ENCODE measurements at places on chromosomes 12 and 14. TPM values are rescaled to one million over a fixed set of nuclear protein-coding genes. Genes with fewer than 3 reads are reported as not detected.

GRCh38 chr12:60279221-60279620, 683.4 kb downstream of the SLC16A7 start:
- no peaks in the 10 kb centered on the region for H3K27me3 ChIP-seq
- H3K4me3 ChIP-seq, result no peak overlapping the region
- no peaks in the 10 kb centered on the region for H3K36me3 ChIP-seq

DNA sequence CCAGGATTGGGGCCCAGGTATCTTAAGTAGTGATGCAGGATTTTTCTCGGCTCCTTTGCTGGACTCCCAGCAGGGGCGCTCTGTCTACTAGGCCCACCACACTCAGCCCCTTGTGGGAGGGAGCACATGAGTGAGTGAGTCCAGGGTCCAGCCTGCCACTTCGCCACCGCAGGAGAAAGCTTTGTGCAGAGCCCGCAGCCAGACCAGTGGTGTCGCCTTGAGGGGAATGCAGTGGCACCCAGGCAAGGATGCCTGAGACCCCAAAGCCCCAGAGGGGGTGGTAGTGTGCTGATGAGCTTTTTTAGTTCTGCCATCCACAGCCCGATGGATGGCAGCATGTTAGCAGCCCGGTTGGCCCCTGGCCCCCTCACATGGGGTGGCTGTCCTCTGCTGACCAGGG, 5.4 kb upstream of the MRPS35 start:
- peaks cover 2% of the 10 kb centered on the region for H3K36me3 ChIP-seq
- no peak for DNase-seq
- H3K27ac ChIP-seq, result no peak overlapping the region

DNA sequence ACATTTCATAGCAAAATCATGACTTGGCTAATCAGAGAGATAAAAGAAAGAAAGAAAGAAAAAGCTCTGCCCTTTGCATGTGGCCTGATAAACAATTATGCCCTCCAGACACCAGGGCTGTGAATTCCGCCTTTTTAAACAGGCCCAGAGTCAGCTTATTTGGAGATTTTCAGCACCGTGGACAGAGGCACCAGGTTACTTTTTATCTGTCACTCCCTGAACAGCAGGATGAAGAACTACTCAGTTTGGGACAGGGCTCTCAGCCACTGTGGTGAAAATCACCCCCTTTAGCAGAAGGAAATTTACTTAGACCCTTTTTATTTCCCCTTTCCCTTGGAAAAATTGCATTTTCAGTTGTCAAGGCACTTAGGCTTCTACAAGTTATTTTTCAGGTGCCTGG, 359.9 kb downstream of the NRXN3 start:
- H3K4me1 ChIP-seq, result no peaks in the 10 kb centered on the region
- H3K27ac ChIP-seq, result no peak overlapping the region
- no peak overlapping the region for H3K4me3 ChIP-seq
- H3K36me3 ChIP-seq, result no peaks in the 10 kb centered on the region

DNA sequence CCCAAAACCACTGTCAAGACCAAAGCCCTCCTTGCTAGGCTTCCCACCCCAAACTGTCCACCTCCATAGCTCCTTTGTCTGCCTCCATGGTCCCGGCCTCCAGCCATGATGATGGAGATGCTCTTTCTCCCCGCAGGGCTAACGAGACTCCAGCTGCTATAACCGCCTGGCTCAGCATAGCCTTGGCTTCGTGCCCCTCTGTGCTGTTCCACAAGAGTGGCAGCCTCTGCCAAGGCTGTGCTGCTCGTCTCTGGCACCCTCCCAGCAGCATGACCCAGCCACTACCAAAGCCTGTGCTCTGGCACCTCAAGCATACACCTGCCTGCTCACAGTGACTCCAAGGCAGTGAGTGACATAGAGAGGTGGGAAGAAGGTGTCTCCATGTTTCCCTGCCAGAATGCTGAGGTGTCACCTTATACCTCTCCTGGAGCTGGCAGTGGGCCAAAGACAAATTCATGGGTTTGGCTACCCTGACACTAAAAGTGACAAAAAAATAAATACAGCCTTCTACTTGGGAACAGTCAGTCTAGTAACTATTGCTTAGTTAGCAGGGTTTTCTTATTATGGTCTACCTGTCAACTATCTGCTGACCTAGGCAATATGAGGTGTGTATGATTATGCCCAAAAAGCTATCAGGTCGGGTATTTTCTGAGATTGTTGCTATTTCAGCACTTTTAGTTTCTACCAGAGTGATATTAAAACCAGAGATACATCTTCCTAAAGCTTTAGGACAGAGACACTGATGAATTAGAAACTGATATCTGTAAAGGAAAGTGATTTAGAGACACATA, 16.1 kb upstream of the KRT73 start:
- peak overlapping the region; percentile 78 for H3K27ac ChIP-seq
- H3K36me3 ChIP-seq, result no peaks in the 10 kb centered on the region
- DNase-seq, result peak; percentile 3
- H3K27me3 ChIP-seq, result peaks cover 4% of the 10 kb centered on the region
- no peak overlapping the region for H3K4me3 ChIP-seq
- peaks cover 63% of the 10 kb centered on the region for H3K4me1 ChIP-seq

- DNase-seq, result no peak
- peaks cover 91% of the 10 kb centered on the region for H3K4me1 ChIP-seq
- H3K27ac ChIP-seq, result peak overlapping the region; percentile 76
- H3K27me3 ChIP-seq, result no peaks in the 10 kb centered on the region
- peak overlapping the region; percentile 49 for H3K4me3 ChIP-seq
These were observed 54.7 kb downstream of the BCL11B start for GRCh38 chr14:99217066-99217955.

- H3K4me3 ChIP-seq, result no peak overlapping the region
- no peaks in the 10 kb centered on the region for H3K4me1 ChIP-seq
- H3K27me3 ChIP-seq, result peaks cover 10% of the 10 kb centered on the region
- DNase-seq, result no peak
- H3K36me3 ChIP-seq, result no peaks in the 10 kb centered on the region
These were observed 132.4 kb upstream of the GZMB start for GRCh38 chr14:24766434-24766833.

DNA sequence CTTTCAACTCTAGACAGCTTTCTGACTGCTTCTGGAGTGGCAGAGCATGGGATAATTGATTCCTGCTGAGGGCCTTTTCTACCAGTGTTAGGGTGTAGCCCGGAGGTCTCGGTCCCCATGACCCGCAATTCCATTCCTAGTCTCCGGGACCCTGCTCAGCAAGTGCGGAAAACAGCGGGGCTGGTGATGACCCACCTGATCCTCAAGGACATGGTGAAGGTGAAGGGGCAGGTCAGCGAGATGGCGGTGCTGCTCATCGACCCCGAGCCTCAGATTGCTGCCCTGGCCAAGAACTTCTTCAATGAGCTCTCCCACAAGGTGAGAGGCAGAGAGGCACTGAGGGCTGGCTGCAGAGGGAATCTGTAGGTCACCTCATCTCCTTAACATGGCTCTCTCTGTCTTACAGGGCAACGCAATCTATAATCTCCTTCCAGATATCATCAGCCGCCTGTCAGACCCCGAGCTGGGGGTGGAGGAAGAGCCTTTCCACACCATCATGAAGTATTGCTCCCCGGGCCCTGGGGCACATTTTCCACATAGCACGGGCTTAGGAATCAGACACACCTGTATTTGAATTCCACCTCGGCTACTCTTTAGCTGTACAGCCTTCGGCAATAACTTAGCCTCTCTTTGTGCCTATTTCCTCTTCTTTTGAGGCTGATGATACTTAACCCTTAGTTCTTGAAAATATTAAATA, 5.6 kb upstream of the GAPDH start:
- peaks cover 21% of the 10 kb centered on the region for H3K4me1 ChIP-seq
- no peak for DNase-seq
- H3K36me3 ChIP-seq, result peaks cover 77% of the 10 kb centered on the region
- no peak overlapping the region for H3K27ac ChIP-seq
- no peak overlapping the region for H3K4me3 ChIP-seq

RHOJ gene
- not detected for total RNA-seq

GRCh38 chr12:39277416-39277815, 165.5 kb downstream of the KIF21A start:
- H3K27ac ChIP-seq, result no peak overlapping the region
- peaks cover 3% of the 10 kb centered on the region for H3K4me1 ChIP-seq
- H3K27me3 ChIP-seq, result peaks cover 6% of the 10 kb centered on the region
- DNase-seq, result no peak

DNA sequence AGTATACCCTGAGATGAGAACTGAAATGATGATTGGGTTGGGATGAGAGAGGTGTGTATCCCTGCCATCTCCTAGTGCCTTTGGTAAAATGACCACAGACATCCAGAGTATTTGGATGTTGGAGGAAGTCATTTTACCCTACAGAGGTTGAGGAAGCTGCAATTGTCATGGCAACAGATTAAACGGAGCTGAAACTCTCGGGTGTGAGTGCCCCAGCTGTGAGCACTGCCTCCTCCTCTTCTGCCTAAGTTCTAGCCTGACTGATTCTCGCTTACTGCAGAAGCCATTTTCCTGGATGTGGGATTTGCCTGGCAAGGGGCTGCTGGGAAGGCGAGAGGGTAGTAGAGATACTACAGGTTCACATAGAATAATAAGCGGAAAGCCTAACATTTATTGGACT, 10.3 kb upstream of the PPP4R4 start:
- no peak overlapping the region for H3K4me3 ChIP-seq
- H3K27ac ChIP-seq, result no peak overlapping the region
- DNase-seq, result no peak
- H3K4me1 ChIP-seq, result peaks cover 54% of the 10 kb centered on the region

BLOC1S1 gene
- total RNA-seq, result 164 TPM

GRCh38 chr12:97752129-97752528, 289.5 kb downstream of the RMST start:
- H3K27me3 ChIP-seq, result no peaks in the 10 kb centered on the region
- no peaks in the 10 kb centered on the region for H3K36me3 ChIP-seq

DNA sequence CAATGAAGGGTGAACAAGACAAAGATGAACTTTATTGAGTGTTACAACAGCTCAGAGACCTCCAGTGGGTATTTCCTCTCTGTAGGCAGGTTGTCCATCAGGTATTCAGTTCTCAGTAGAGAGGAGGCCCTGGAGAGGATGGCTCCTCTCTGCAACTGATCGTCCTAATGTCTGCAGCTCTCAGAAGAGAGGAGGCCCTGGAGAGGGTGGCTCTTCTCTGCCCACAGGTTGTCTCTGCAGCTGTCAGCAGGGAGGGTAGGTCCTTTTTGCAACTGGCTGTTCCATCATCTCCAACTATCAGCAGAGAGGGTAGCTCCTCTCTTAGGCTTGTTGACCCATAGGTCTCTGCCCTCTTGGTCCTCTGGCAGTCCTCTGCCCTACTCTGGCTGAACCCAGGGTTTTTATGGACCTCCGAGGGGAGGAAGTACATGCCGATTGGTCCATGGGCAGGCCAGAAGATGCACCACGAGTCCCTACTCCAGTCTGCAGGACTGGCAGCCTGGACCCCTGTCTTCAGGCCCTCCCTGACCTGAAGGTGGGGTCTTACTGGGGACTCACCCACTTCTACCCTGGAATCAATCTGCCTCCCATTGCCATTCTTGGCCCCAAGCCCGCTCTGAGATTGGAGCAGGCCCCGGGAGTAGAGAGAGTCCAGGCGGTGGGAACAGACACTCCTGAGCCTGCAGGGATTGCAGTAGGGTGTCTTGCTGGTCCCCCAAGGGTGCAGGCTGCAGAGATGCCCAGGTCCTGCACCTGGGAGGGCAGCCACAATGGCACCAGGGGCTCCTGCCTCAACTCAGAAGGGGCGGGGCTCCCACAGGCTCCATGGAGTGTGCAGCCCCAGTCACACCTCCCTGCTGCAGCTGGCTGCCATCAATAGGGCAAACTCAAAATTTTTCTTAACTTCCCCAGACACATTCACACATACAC, 2.3 kb downstream of the TMEM116 start:
- peak overlapping the region; percentile 93 for H3K4me3 ChIP-seq
- H3K4me1 ChIP-seq, result peaks cover 49% of the 10 kb centered on the region
- H3K36me3 ChIP-seq, result peaks cover 41% of the 10 kb centered on the region
- H3K27me3 ChIP-seq, result no peaks in the 10 kb centered on the region

DNA sequence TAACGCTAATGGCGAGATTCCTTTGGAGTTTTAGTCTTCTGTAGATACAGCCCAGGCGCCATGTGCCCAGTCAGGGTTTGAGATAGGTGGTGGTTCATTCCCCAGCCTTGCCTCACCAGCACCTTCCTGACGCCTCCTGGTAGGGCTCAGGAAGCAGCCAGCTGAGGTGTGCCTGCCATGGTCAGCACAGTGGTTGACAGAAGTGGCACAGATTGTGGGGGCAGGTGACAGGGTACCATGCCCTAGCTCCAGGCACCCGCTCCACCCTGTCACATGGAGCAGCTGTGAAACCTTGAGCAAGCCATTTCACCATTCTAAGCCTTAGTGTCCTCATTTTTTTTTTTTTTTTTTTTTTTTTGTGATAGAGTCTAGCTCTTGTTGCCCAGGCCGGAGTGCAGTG, 45.6 kb downstream of the EVL start:
- H3K4me1 ChIP-seq, result peaks cover 60% of the 10 kb centered on the region
- H3K27me3 ChIP-seq, result no peaks in the 10 kb centered on the region
- H3K27ac ChIP-seq, result no peak overlapping the region
- peaks cover 82% of the 10 kb centered on the region for H3K36me3 ChIP-seq
- H3K4me3 ChIP-seq, result no peak overlapping the region
- no peak for DNase-seq

DNA sequence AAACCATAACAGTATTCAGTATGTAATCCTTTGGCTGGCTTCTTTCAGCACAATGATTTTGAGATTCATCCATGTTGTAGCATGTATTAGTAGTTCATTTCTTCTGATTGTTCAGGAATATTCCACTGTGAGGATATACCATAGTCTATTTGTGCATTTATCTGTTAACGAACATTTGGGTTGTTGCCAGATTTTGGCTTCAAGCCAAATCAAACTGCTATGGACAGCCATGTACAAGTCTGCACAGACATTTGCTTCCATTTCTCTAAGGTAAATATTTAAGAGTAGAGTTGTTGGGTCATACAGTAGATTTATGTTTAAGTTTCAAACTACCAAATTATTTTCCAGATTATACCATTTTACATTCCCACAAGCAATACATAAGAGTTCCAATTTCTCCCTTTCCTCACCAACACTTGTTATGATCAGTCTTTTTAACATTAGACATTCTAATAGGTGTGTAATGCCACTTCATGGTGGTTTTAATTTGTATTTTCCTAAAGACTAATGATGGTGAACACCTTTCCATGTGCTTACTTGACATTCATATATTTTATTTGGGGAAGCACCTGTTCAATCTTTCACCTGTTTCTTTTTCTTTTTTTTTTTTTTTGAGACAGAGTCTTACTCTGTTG, 56.6 kb downstream of the ZFYVE21 start:
- H3K36me3 ChIP-seq, result peaks cover 6% of the 10 kb centered on the region
- no peaks in the 10 kb centered on the region for H3K27me3 ChIP-seq
- no peaks in the 10 kb centered on the region for H3K4me1 ChIP-seq
- DNase-seq, result no peak

- no peak overlapping the region for H3K27ac ChIP-seq
- no peaks in the 10 kb centered on the region for H3K36me3 ChIP-seq
- no peaks in the 10 kb centered on the region for H3K4me1 ChIP-seq
- H3K4me3 ChIP-seq, result no peak overlapping the region
- H3K27me3 ChIP-seq, result peaks cover 16% of the 10 kb centered on the region
These were observed 6.7 kb upstream of the CD163L1 start for GRCh38 chr12:7450667-7451066.

NABP2 gene
- total RNA-seq, result 63.5 TPM

- peaks cover 48% of the 10 kb centered on the region for H3K36me3 ChIP-seq
- DNase-seq, result no peak
- no peaks in the 10 kb centered on the region for H3K27me3 ChIP-seq
- peaks cover 45% of the 10 kb centered on the region for H3K4me1 ChIP-seq
These were observed 13.7 kb downstream of the ETV6 start for GRCh38 chr12:11663130-11663529.

CAPZA3 gene
- total RNA-seq, result not detected

GRCh38 chr12:109998904-109999648, at the start of gene ANKRD13A:
ANKRD13A (plus strand) TSS chr12:109999430; CDS start chr12:109999689, 259 bp downstream.
- H3K27me3 ChIP-seq, result no peaks in the 10 kb centered on the region
- H3K4me3 ChIP-seq, result peak within 1 kb of the TSS; percentile 100
- peaks cover 29% of the 10 kb centered on the region for H3K36me3 ChIP-seq
- peak within 1 kb of the TSS; percentile 98 for H3K27ac ChIP-seq
- peaks cover 61% of the 10 kb centered on the region for H3K4me1 ChIP-seq
- peak; percentile 93 for DNase-seq

JPH4 gene
- total RNA-seq, result not detected

KRT2 gene
- total RNA-seq, result 0.10 TPM
